Nucleus accumbens (tissue), 56 donors: ENCODE measurements at places on chromosomes 11 and 22.
A peak's percentile ranks its signal among the peaks of the same experiment; 100 is the strongest.

GRCh38 chr11:70191495-70192140 lies 11.5 kb upstream of the FADD start:
- peak; percentile 38 for DNase-seq

DNA sequence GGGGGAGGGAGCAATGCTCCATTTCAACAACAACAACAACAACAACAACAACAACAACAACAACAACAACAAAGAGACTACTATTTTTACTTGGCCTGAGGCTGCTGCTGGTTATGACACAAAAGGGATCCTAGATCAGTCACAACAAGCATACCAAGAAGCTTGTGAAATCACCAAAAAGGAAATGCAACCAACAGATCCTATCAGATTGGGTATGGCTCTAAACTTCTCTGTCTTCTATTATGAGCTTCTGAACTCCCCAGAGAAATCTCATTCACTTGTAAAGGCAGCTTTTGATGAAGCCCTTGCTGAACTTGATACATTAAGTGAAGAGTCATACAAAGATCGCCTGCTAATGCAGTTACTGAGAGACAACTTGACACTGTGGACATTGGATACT lies 10.5 kb upstream of the MS4A2 start:
- no peak for DNase-seq

- no peak for DNase-seq
These were observed 189.9 kb downstream of the ARHGAP42 start for GRCh38 chr11:100876815-100877520.

- no peak for DNase-seq
These were observed 7.4 kb downstream of the SCARF2 start for GRCh38 chr22:20430101-20430719.

GRCh38 chr11:64035576-64035975 lies at the start of gene FLRT1:
Gene FLRT1 (plus strand): TSS chr11:64035931. CDS start chr11:64116268, 80,337 bp downstream.
- DNase-seq, result peak; percentile 52

- no peak for DNase-seq
These were observed 3.7 kb upstream of the RANGAP1 start for GRCh38 chr22:41289671-41290070.

DNA sequence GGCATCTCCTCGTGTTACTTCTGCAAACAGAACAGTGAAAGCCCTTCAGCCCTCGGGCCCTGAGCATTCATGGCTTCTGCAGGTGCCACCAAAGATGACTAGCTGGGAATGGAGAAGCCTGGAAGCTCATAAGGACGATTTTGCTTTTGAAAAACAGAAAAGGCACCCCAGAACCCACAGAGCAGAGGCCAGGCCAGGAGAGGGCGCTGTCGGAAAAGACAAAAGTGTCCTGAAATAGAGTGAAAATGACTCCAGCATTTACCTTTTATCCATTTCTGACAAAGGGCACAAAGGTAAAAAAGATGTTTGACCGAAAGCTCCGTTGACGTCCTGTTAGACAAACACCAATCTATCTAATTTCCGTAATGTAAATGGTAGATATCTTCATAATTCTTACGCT lies 37.6 kb downstream of the ZNF195 start:
- no peak for DNase-seq

- DNase-seq, result no peak
These were observed 29.9 kb upstream of the CD44 start for GRCh38 chr11:35109041-35109440.

DNA sequence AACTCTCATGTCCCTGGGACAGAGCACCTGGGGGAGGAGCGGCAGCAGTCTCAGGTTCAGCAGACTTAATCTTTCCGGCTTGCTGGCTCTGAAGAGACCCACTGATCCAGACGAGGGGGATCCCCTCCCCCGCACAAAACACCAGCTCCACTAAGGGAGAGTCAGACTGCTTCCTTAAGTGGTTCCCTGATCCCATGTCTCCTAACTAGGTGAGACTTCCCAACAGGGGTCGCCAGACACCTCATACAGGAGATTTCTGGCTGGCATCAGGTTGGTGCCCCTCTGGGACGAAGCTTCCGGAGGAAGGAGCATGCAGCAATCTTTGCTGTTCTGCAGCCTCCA lies 157.2 kb upstream of the TMEM45B start:
- no peak for DNase-seq

- DNase-seq, result peak; percentile 28
These were observed 718 bp downstream of the FADS2 start for GRCh38 chr11:61828629-61829407.

GRCh38 chr22:25403284-25403810 lies 161.1 kb upstream of the GRK3 start:
- DNase-seq, result no peak

- DNase-seq, result no peak
These were observed 63.7 kb downstream of the ETS1 start for GRCh38 chr11:128523641-128524040.

- DNase-seq, result no peak
These were observed 6.7 kb upstream of the SEPTIN5 start for GRCh38 chr22:19707347-19708290.

DNA sequence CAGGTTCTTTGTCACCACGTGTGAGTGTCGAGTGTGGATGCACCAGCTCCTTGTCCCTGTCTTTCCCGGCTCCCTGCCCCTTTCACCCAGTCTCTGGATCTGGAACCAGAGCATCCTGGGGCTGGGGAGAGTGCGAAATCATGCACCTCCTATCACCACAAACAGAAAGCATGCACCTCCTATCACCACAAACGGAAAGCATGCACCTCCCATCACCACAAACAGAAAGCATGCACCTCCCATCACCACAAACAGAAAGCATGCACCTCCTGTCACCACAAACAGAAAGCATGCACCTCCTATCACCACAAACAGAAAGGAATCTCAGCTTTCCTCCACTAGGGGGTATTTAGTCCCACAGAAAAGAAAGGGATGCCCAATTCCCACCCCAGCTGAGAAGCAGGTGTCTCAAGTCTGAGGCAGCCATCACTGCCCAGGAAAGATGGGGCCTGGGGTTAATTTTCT lies 5.9 kb upstream of the GLB1L3 start:
- DNase-seq, result no peak

- no peak for DNase-seq
These were observed 1180.8 kb downstream of the JRKL start for GRCh38 chr11:97570636-97571035.

- no peak for DNase-seq
These were observed at the start of gene TRIM29 for GRCh38 chr11:120137611-120138521. Gene TRIM29 (minus strand): TSS chr11:120138113. CDS start chr11:120138031, 82 bp downstream.

- no peak for DNase-seq
These were observed 17.2 kb downstream of the TOB2 start for GRCh38 chr22:41429232-41429950.

- DNase-seq, result peak; percentile 35
These were observed 71.6 kb downstream of the LRP5 start for GRCh38 chr11:68383976-68384501.

DNA sequence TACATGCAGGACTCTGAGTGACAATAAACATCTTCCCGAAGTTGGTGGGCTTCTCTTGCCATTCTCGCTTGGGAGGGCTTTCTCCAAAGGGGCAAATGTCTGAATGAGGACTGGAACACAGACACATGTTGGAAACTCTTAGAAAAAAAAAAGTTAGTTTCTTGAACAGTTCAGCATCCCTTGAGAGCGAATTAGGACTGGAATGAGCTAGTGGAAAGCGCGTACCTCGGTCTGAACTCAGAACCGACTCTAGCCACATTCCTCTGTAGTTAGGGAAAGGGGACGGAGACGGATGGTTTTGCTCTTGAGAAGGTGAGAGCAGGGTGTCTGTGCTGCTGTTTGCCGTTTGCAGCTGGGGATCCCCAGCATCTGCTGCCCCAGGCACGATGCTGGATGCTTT lies 517.3 kb downstream of the TBC1D22A start:
- DNase-seq, result no peak

DNA sequence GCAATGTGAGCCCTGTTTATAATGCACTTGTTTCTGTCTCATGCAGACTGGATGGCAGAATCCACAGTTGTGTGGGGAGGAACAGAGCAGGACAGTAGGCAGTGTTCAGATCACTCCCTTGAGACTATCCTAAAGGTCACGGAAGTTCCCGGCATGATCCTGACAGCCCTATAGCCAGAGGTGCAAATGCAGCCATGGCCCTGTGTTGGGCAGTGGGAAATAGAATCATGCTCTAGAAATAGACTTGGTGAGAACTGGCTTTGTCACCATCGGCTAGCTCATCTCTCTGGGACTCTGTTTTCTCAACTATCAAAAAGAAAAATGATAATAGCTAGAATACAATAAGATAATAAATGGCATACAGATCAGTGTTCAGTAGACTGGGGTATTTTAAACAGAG lies 123.2 kb downstream of the FEZ1 start:
- no peak for DNase-seq

DNA sequence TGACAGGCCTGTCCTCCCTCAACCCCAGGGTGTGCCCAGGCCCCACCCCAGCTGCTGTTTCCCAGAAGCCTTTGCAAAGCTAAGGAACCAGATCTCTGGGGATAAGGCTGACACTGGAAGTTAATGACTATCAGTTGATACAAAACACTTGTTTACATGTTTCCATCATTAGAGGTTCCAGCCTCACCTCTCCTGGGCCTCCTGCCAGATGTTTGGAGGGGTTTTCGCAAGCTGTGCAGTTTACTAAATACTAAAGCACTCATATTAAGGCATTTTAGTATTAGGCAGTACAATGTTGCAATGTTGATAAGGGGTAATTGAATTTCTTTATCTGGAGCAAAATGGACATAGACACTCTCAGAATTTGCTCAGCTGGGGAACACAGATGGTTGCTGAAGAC lies 218.7 kb downstream of the INSC start:
- no peak for DNase-seq

GRCh38 chr22:49896201-49896600 lies 22.0 kb downstream of the ALG12 start:
- no peak for DNase-seq
